ENCODE measurements at places on chromosomes 16 and 17. TPM values are rescaled to one million over a fixed set of nuclear protein-coding genes. Genes with fewer than 3 reads are reported as not detected.

DNA sequence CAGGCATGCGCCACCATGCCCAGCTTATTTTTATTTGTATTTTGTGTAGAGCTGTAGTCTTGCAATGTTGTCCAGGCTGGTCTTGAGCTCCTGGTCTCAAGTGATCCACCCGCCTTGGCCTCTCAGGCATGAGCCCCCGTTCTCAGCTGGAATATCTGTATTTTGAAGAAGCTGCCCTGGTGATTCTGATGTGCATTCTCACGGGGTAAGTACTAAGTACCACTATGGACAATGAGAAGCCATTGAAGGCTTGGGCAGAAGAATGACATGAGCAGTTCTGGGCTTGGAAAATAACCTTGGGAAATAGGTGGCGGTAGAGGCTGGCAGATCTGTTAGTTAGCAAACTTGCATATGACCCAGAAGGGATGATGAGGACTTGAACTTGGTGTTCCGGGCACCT is 15.6 kb upstream of the NKD1 start:
- DNase-seq: no peak

DNA sequence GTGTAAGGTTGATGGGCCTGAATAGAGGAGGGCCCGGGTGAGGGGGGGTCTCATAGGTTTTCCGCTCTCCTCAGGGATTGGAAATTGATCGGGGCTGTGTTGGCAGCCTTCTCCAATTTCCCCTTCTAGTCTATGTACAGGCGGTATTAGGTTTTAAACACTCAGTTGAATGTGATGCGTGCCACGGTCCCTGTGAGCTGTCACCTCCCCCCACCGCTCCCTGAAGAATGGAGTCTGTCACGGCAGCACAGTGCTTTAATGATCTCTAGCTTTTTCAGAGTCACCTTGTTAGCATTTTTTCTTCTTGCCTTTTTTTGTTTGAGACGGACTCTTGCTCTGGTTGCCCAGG is 800 bp downstream of the COX4I1 start:
- no peak for DNase-seq

DNA sequence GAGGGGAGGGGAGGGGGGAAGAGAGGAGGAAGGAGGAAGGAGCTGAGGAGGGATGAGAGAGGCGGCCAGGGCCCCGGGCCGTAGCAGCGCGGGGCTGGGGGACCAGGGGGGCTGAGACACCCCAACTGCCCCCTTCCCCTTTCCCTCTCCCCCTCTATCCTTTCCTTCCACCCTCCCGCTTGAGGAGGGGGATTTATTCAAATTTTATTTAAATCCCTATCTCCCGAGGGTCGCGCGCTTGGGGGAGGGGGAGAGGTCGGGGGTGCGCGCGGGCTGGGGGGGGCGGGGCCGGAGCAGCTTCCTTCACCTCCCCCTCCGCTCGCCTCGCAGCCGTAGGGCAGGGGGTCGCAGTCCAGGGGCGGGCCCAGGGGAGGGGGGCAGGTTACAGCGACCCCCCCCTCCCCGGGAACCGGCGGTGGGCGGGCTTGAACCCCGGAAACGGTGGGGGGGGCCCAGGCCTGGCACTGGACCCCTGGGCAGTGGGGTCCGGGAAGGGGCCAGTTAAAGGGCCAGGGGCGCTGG is at the start of gene FBXL19:
FBXL19 (plus strand) TSS at position 19 of the 522 bp plus-strand sequence. CDS start 2,183 bp downstream, outside the sequence.
- no peak for DNase-seq

GRCh38 chr16:2927010-2927646 is 15.4 kb downstream of the FLYWCH1 start:
- peak; percentile 81 for DNase-seq

GRCh38 chr17:58498177-58498828 is 10.1 kb upstream of the HSF5 start:
- DNase-seq: no peak

DNA sequence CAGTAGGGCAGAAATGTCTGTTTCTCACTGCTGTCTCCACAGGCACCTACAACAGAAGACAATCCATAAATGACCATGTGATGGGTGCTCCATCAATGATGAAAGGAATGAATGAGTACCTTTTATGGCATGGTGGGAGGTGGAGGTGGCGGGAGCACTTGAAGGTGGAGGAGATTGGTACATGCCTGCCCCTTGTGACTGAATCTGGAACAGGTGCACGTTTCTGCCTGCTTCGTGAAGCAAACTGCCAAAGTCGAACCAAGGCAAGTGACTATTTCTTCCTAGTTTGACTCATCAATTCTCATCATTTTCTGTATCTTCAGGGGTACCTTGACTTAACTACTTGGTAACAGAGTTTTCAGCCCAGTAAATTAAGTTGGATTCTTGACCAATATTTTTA is 25.4 kb downstream of the CDRT15 start:
- no peak for DNase-seq

DNA sequence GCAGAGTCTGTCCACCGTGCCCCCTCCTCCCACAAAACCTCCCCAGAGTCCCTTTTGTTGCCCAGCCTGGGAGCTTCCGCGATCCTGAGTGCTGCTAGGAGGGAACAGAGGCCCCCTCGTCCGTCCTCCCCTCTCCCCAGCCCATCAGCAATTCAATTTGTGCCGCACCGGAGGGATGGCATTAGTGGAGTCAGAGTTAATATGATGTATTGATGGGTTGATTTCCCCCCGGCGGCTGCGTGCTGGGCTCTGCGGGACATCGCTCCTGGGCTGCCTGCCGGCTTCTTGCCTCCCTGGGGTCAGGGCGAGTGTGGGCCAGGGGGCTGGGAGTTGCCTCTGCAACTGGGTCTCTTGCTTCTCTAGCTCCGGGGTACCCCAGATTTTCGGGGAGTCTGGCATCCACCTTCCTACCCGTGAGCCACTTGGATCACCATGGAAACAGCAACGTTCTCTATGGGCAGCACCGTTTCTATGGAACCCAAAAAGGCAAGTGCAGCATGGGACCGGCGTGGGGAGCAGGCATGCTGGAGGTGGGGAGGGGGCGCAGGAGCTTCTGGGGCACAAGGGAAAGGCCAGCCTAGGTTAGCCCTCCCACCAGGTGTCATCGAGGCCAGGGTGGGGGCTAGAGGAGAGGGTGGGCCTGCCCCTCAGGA is 42.9 kb downstream of the BAHCC1 start:
- no peak for DNase-seq

DNA sequence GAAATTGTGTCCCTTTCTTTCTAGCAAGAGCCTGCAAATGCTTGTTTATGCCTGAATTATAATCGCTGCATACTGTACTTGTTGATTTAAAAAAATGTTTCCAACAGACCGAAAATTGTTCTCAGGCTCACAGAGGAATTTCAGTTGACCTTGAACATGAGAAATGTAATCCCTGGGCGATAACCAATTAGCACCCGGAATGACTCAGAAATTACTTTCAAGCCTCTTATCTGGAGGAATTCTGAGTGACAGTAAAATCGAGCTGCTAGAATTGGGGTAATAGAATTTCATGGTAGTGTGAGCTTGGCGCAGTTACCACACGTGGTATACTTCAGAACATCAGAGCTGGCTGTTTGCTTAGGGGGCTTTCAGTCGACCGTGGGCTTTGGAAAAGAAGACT is 139.1 kb upstream of the CACNG3 start:
- no peak for DNase-seq

GRCh38 chr16:56295739-56296527 is 104.6 kb downstream of the GNAO1 start:
- no peak for DNase-seq

DNA sequence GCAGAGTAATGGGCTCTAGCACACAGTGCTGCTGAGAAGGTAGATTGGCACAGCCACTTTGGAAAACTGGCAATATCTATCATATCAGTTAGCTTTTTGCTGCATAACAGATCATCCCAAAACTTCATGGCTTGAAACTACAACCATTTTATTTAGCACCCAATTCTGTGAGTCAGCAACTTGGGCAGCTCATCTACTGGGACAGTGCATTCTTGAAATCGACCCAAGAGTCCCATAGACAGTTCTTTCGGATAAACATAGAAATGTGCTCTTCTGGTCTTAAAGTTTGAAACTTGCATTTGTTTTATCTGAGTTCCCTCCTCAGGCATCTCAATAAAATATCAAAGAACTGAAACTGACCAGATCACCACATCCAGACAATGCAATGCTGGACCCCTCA is 76.7 kb downstream of the CEP112 start:
- no peak for DNase-seq

DNA sequence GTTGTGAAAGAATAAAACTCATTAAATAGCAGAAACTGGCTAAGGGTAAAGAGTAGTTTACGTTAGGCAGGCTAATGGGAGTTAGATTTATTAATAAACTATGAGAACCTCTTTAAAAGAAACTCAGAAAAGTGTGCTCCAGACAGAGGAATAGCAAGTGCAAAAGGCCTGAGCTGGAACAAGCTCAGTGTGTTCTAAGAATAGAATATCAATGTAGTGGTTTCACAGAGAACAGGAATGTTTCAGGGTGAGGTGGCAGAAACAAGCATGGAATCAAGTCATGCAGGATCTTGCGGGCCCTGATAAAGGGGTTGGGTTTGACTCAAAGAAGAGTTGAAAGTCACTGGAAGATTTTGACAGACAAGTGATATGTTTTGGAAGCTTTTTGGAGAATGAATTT is 164.0 kb upstream of the HS3ST3A1 start:
- DNase-seq: no peak

DNA sequence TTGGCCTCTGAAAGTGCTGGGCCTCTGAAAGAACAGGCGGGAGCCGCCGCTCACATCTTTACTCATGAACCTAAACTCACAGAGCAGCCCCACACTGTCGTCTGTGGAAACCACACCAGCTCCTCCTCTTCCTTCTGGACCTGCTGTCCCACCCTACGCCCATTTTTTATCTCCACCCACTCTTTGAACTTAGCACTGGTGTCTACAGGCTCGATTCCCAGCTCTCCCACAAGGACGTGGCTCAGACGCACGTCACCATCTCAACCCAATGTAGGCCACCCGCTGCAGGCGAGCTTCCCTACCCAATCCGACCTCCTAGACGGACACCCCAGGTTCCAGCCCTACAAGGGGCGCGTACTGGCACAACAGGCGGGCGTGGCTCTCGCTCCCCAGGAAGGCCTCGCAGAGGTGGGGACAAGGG is 62.2 kb downstream of the NXN start:
- peak; percentile 47 for DNase-seq

GRCh38 chr16:15704545-15704987 is 54.5 kb downstream of the NDE1 start:
- DNase-seq: peak; percentile 73

DNA sequence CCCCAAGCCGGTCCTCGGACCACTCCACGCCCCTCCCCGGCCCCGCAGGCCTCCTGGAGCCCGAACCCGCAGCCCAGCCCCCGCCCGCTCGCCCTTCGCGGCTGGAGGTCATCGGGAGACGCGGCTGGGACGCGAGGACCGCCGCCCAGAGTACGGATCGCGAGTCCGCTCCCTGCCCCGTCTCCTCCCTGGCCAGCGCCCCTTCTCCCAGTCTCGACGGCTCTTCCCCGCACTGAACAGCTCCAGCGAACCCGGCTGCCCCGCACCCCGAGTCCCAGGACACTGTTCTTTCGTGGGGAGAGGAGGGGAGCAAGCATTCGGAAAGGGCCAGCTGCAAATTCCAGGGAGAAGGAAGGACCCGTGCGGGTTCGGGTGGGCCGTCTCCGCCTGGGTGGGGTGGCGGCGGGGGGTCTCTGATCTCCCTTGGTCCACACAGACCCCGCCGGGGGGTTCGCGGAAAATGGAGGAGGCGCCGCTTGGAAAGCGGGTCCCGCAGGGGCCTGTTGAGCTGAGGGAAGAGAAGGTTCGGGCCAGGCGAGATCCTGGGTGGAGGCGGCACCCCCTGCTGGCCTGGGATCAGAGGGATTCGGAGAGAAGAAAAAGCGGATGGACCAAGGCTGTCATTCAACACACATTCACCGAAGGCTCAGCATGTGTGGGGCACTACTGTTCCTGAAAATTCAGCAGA is 632 bp upstream of the RTN4RL1 start:
- DNase-seq: peak; percentile 56

- DNase-seq: no peak
These were observed 96.1 kb upstream of the ELAC2 start for GRCh38 chr17:13113821-13114525.

DNA sequence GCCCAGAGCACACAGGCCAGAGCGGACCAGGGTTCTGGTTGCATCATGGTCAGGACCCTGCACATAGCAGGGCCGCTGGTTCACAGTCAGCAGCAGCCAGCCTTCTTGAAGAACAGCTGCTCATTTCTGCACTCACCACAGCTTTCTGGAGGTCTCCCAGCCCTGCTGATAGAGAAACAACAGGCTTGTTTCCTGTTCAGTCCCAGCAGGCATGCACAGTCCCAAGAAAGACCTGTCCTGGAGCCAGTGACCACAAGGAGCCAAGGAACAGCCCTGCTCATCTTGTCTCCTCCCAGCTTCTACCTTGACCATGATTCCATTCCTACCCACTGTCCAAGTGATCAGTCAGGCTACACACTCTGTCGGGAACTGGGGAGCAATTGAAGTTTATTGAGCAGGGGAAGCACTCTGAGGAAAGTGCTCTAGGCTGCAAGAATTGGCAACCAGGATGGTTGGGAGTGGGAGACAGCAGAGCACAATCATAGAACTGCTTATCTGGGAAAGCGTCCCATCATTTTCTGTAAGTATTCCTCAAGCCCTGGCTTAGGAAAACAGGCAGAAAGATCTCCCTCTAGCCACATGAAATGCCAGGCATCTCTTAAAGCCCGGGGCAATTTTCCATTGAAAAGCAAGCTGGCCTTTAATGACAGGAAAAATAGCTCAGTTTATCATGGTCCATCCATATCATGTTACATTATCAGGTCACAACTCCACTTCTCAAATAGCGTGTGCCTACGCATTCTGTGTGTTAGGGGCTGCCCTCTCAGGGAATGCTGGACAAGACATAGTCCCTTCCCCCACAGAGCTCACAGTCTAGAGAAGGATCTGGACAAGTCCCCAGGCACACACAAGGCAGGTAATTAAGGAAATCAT is 155.4 kb upstream of the FOXF1 start:
- no peak for DNase-seq

CLEC19A gene
- not detected for total RNA-seq

CCL1 gene
- total RNA-seq: not detected

C16orf96 gene
- total RNA-seq: not detected

GFAP gene
- not detected for total RNA-seq

ALOX12B gene
- total RNA-seq: not detected

KRT20 gene
- total RNA-seq: not detected

RILP gene
- total RNA-seq: 9.4 TPM
